ENCODE measurements at places on chromosomes 11 and 22.

- no peak for DNase-seq
Measured at GRCh38 chr11:9972989-9973388, 309.1 kb downstream of the SWAP70 start.

DNA sequence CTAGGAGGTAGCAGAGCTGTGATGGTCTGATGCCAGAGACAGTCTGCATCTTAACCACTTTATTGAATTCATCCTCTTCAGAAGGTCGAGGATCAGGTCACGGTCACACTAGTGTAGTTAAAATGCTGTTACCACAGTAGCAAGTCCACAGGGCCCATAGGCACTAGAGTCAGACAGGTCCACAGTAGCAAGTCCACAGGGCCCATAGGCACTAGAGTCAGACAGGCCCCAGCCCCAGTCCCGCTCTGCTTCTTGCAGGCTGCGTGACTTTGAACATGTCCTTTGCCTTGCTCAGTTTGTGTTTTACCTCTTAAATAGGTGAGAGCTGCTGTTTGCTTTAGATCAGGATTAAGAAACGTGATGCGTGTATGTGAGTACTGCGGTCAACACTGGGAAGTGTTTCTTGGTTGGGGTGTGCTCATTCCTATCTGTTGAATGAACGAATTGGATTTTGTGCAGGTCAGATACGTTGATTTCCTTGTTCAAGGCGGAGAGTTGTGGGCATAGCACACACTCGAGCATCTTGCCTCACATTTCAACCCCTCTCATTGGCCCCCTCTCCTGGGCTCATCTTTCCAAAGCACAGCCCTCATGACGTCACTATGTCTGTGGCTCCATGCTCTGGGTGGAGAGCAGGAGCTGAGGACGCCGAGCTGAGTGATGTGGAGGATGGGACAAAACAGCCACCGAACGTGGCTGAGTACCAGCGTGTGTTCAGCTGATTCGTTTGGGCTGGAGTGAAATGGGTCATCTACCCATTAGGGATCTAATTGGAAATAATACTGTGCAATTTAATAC lies 191.7 kb downstream of the TBC1D22A start:
- DNase-seq: no peak

- DNase-seq: no peak
Measured at GRCh38 chr11:22927793-22928192, 67.5 kb upstream of the CCDC179 start.

DNA sequence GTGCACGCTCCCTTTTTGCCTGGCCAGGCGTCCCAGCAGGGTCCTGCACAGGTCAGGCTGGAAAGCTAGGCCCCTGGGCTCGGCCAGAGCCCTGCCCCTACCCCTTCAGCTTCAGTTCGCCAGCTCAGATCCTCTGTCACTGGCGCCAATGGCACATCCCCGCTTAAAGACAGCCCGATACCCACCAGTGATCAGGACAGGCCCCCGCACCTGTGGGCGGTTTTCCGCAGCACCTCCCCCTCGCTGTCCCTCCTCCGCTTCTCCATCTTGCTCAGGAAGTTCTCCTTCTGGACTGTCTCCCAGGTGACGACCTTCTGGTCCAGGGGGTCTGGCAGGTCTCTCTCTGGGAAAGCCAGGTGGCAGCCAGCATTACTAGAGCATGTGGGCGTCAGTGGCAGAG lies 5.9 kb downstream of the TSSC4 start:
- DNase-seq: no peak

- no peak for DNase-seq
Measured at GRCh38 chr11:75498556-75499255, 27.0 kb downstream of the GDPD5 start.

DNA sequence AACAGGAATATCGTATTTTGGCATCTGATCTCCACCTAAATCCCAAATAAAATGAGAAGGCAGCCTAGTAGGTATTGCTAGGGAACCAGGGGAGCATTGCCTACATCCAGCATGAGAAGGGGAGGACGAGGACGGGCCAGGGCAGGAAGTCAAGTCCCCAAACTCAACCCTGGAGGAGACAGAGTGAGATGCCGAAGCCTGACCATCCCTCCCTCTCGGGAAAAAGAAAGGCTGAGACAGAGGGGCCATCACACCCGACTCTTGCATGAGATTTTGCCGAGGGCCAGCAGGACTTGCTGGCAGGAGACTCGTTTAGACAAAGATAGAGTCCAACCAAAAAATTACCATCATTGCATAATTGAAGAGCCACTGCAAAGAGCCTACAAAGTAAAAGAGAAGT lies 50.2 kb upstream of the SPATA19 start:
- no peak for DNase-seq

DNA sequence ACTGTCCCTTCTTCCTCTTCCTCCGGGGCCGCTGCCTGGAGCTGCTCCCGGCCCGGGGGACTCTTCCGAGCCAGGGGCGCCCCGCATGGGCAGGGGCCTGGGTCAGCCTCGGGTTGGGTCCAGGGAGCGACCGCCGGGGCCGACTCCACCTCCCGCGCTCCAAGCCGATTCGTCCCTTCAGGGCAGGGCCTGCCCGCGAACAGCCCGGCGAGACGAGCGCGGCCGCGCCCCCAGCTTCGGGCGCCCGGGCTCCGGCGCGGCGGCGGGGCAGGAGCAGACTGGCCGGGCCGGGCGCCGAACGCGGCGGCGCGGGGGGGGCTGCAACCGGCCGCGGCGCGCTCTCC lies at the start of gene LARGE1:
TSS of gene LARGE1 (minus strand) at position 280 of the 344 bp plus-strand sequence.
- no peak for DNase-seq

GRCh38 chr11:19537803-19538453 lies 174.7 kb upstream of the NAV2 start:
- DNase-seq: no peak

Measured in GOT3 (cell line).